ENCODE measurements at places on chromosomes 5 and 9. TPM values are rescaled to one million over a fixed set of nuclear protein-coding genes. Genes with fewer than 3 reads are reported as not detected.

Gene SMC2
- 96.1 TPM for total RNA-seq

Gene RPP25L
- 13.1 TPM for total RNA-seq

Gene GNA14
- total RNA-seq: 4.4 TPM

Gene TTC16
- 0.06 TPM for total RNA-seq

Gene ANXA2R
- total RNA-seq: 1.5 TPM

Gene PKD2L2
- total RNA-seq: not detected

Gene PRRT1B
- not detected for total RNA-seq

Gene EIF4EBP3
- total RNA-seq: 1.8 TPM

Gene CAST
- total RNA-seq: 230 TPM

Gene SOHLH1
- not detected for total RNA-seq

Gene ELAVL2
- 0.12 TPM for total RNA-seq

Gene PCDHGA8
- total RNA-seq: 2.2 TPM

Gene LEAP2
- total RNA-seq: 0.06 TPM

Gene OBP2B
- not detected for total RNA-seq

Gene DDX4
- not detected for total RNA-seq

Gene SGCD
- total RNA-seq: 16.9 TPM

Gene LMX1B
- total RNA-seq: not detected

Gene TNFSF15
- total RNA-seq: 0.19 TPM

Gene DUSP1
- total RNA-seq: 96.4 TPM

Gene GRPEL2
- total RNA-seq: 12.4 TPM

Gene TBC1D2
- total RNA-seq: 9.0 TPM

Measured in aortic smooth muscle cell (primary cell).